PC-9 (cell line): ENCODE measurements at places on chromosomes 2 and 18.
A peak's percentile ranks its signal among the peaks of the same experiment; 100 is the strongest.

- no peaks in the 10 kb centered on the region for H3K36me3 ChIP-seq
- H3K4me1 ChIP-seq, result no peaks in the 10 kb centered on the region
- no peak overlapping the region; the same call in 1 of the 2 replicates for H3K4me3 ChIP-seq
These were observed 969.7 kb downstream of the DCDC2C start for GRCh38 chr2:4673025-4673489.

GRCh38 chr2:218296847-218297246, 4.5 kb upstream of the TMBIM1 start:
- H3K4me1 ChIP-seq, result peaks cover 72% of the 10 kb centered on the region
- DNase-seq, result no peak
- peak overlapping the region; percentile 96 for H3K27ac ChIP-seq
- no peak overlapping the region for H3K4me3 ChIP-seq
- H3K36me3 ChIP-seq, result no peaks in the 10 kb centered on the region

- no peak for DNase-seq
- no peaks in the 10 kb centered on the region for H3K4me1 ChIP-seq
- H3K4me3 ChIP-seq, result no peak overlapping the region
- peaks cover 22% of the 10 kb centered on the region for H3K27me3 ChIP-seq
- no peak overlapping the region for H3K27ac ChIP-seq
These were observed 63.4 kb downstream of the NCKAP5 start for GRCh38 chr2:133504566-133505505.

- no peaks in the 10 kb centered on the region for H3K27me3 ChIP-seq
- peaks cover 22% of the 10 kb centered on the region for H3K4me1 ChIP-seq
- no peak for DNase-seq
These were observed 85.1 kb downstream of the BCL2 start for GRCh38 chr18:63234432-63234831.

DNA sequence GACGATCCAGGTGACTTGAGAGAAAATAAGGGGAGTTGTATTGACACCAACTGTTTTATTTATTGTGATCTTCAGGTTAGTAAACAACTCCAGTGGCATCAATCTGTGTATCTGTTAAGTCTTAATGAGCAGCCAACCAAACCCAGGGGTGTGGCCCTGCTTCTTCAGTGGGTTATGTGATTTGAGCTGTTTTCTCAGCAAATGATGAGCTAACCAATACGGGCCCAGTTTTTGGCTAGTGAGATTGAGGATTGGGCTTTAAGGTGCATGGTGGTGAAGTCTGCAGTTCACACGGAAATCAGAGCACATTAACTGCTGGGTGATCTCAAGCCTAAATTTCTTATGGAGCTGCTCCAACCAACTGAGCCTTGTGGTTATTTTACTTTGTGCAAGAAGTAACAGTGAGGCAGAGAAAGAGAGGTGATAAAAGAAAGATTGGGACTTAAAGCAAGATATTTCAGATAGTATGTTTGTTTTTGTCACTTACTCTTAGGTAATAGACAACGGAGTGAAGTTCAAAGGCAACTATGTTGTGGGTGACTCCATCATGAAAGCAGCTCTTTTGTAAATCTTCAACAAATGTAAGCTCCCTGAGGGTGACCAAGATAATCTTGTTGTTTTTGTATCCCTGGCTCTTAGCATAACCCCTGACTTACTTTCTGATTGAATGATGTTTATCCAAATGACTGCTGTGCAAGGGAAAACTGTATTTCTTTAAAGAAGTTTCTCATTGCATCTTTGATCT, 2.4 kb downstream of the MTCL1 start:
- H3K4me3 ChIP-seq, result peak overlapping the region; percentile 76; the same call in 1 of the 2 replicates
- peaks cover 21% of the 10 kb centered on the region for H3K4me1 ChIP-seq
- peak overlapping the region; percentile 47 for H3K27ac ChIP-seq
- H3K27me3 ChIP-seq, result no peaks in the 10 kb centered on the region
- DNase-seq, result peak; percentile 49

DNA sequence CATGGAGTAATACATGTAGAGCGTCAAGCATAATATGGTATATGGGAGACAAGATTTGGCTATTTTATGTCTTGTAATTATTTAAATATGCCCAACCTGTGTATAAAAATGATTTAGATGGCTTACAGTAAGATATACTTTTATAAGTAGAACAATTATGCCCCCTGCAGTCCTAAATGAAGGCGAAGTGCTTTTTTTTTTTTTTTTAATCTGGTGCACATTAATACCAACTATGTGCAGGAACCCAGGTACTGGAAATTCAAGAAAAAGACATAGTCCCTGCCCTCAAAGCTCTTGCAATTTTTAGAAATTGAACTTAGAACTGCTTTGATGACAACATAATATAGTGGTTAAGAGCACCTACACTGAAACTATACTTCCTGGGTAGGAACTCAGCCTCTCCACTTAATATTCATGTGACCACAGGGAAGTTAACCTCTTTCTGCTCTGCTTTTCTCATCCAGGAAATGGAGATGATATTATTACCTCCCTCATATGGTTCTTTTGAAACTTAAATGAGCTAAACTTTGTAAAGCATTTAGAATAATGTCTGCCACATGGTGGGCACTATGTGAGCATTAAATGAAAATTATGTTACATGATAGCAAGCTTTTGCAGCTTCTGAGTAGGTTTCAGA, 38.1 kb downstream of the AFTPH start:
- no peaks in the 10 kb centered on the region for H3K4me1 ChIP-seq
- peaks cover 3% of the 10 kb centered on the region; the same call in 1 of the 2 replicates for H3K36me3 ChIP-seq
- DNase-seq, result no peak
- H3K27ac ChIP-seq, result no peak overlapping the region
- H3K4me3 ChIP-seq, result no peak overlapping the region

GRCh38 chr2:203567691-203568090, 32.6 kb upstream of the RAPH1 start:
- H3K4me3 ChIP-seq, result no peak overlapping the region
- DNase-seq, result no peak
- no peaks in the 10 kb centered on the region for H3K27me3 ChIP-seq

GRCh38 chr18:22858121-22858520, 75.0 kb upstream of the RBBP8 start:
- no peaks in the 10 kb centered on the region for H3K4me1 ChIP-seq
- H3K4me3 ChIP-seq, result no peak overlapping the region
- H3K36me3 ChIP-seq, result no peaks in the 10 kb centered on the region
- no peaks in the 10 kb centered on the region for H3K27me3 ChIP-seq

DNA sequence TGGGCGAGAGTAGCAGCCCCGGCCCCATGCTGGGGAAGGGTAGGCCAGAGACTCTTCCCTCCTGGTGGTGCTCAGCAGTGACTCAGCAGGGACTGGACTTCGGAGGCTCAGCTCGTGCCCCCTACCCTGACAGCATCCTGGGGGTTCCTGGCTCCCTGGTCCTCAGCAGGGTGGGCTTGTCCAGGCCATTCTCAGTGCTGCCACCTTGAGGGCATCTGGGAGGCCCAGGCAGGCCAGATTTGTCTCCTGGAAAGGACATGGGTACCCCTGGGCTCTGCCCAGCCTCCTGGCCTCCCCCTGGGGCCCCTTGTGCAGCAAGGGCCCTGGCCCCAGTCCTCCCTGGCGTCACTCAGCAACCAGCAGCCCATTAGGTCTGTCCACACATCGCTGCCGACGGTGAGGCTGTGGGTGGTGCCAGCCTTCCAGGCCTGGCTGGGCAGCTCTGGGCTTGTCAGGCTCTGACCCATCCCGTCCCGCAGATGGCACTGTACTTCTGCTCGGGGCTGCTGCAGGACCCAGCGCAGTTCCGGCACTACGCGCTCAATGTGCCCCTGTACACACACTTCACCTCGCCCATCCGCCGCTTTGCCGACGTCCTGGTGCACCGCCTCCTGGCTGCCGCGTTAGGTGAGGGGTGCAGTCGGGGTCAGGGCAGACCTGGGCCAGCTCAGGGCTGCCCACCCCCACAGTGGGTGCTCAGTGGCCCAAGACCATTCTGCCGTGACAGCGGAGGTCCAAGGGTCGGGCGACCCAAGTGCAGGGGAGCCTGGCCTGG, 45.0 kb upstream of the ALPP start:
- H3K27me3 ChIP-seq, result no peaks in the 10 kb centered on the region
- no peak overlapping the region for H3K27ac ChIP-seq
- H3K4me3 ChIP-seq, result no peak overlapping the region
- no peaks in the 10 kb centered on the region for H3K4me1 ChIP-seq
- H3K36me3 ChIP-seq, result no peaks in the 10 kb centered on the region

GRCh38 chr18:3500016-3500415, 50.0 kb downstream of the TGIF1 start:
- no peak overlapping the region for H3K4me3 ChIP-seq
- H3K36me3 ChIP-seq, result no peaks in the 10 kb centered on the region
- no peak overlapping the region for H3K27ac ChIP-seq
- H3K27me3 ChIP-seq, result no peaks in the 10 kb centered on the region
- DNase-seq, result no peak
- H3K4me1 ChIP-seq, result 0 out of 2 replicates have a peak, but pooled peaks cover 5% of the 10 kb centered on the region

- no peak overlapping the region for H3K27ac ChIP-seq
- DNase-seq, result no peak
- no peaks in the 10 kb centered on the region for H3K4me1 ChIP-seq
These were observed 144.8 kb upstream of the GPC1 start for GRCh38 chr2:240290432-240291336.
